ENCODE measurements at places on chromosomes 13 and 19.

DNA sequence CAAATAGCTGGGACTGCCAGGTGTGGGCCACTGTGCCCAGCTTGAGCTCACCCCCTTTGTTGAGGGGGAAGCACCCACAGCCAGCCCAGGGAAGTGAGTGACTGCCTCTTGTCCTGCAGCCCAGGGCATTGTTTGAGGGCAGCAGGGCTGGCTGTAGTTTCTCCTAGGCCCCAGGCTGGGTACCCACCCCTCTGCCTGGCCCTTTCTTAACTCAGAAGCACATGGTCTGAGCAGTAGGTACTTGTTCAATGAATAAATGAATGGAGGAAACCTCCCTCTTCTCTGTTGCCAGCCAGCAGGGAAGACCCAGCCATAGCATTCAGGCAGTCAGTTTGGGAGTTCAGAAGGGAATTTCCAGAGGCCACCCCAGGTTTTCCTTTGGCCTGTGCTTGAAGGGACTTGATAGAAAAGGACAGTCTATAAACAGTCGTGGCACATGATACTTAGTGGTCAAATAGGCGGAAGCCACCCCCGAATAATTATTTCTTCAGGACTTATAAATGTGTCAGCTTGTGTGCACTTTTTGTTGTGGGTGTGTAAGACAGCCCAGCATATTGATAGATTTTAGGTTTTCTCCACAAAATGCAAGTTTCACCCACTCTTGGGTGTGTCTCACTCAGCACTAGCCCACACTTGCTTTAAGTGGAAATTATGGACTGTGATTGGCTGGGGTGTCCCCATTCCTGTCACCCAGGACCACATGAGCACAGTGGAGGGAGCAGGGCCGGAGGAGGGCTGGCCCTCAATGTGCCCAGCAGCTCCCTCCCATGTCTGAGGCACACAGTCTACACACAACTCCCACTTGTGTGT, 33.1 kb downstream of the GATAD2A start:
- no peak for DNase-seq

DNA sequence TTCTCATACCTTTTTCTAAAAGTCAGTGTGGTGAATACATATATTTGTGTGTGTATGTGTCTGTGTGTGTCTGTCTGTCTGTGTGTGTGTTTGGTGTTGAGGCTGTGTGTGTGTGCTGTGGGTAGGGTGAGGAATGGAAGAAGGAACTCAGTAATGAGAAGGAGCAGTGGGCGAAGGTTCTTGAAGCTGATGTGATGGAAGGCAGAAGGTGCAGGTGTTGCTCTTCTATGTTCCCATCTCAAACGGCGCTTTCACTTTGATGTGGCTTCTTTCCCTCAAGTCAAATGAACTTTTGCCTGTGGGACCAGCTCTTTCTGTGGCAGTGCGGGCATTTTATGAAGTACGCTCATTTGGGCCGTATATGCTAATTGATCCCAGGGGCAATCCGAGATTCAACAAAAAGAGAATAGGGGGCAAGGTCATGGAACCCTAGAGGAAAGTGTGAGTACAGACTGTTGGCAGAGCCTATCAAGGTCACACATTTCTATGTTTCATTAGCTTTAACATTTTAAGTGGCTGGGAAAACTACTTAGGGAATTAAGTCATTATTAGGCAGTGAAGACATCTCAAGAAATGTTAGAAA, 15.2 kb downstream of the BIVM start:
- no peak for DNase-seq

DNA sequence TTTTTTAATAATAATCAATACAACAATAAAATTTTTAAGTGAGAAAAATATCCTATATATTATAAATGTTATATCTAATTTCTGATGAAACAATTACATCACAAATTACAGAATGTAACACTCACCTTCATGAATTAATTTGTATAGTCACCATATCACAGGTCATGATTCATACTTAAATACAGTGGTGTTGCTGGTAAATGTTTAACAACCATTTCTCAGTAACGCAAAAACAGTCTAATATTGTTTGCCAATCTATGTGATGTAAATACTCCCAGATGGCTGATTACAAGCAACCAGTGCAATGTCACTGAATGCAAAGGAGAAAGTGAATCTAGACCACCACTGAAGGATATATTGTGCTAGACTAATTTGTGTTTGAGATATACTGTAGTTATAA, 97.5 kb downstream of the DIAPH3 start:
- DNase-seq: no peak

- no peak for DNase-seq
Observed at GRCh38 chr13:77516342-77516789, 19.1 kb upstream of the SCEL start.

GRCh38 chr13:31805841-31806240, 66.5 kb downstream of the RXFP2 start:
- no peak for DNase-seq

GRCh38 chr13:34748073-34748472, 194.0 kb upstream of the NBEA start:
- DNase-seq: no peak

DNA sequence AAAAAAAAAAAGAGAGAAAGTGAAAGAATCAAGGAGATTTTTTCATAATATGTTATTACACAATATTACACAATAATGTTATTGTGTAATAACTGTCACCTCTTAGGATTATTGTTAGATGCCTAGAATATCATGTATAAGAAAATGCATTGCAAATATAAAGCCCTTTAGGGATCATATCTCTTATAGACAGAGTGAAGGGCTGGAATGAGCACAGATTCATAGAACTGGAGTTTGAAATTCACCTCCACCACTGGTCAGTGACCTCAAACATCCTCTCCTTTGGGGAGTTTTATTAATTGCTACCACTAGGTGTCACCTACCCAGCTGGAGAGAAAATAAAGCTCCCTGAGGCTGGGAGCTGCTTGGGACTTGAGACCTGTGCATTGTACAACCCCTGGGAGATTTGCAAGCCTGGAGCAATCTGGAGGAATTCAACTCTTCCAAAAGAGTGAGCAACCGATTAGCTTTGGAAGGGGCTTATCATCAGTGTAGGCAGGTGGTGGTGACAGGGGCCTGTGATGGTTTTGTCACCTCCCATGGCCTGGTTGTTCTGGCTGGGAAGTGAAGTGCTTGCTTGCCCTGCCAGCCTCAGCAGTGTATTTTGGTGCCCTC, 30.3 kb upstream of the FRY start:
- no peak for DNase-seq

DNA sequence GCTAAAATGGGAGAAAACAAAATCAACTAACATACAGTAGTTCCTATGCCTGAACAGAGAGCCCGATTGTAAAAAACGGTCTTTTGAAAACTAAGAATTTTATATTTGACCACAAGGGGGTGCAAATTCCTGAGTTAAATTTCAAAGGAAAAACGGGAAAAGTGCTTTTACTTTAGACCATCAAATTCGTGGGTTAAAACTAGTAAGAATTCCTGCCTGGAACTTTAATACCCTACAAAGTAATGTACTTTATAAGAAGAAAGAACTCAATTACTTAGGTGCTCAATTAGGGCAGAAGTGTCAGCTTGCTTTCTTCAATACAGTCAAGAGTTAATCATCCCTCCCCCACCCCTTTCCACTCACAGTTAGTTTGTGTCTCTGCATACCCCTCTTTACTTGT, 69.8 kb downstream of the KCNRG start:
- no peak for DNase-seq

GRCh38 chr13:111049791-111050538, 65.1 kb upstream of the ARHGEF7 start:
- peak; percentile 39 for DNase-seq

GRCh38 chr19:11179716-11180297, 17.5 kb downstream of the KANK2 start:
- no peak for DNase-seq

- no peak for DNase-seq
Observed at GRCh38 chr19:17775245-17775927, 19.6 kb upstream of the B3GNT3 start.

GRCh38 chr13:26500618-26501320, 56.7 kb upstream of the WASF3 start:
- no peak for DNase-seq

DNA sequence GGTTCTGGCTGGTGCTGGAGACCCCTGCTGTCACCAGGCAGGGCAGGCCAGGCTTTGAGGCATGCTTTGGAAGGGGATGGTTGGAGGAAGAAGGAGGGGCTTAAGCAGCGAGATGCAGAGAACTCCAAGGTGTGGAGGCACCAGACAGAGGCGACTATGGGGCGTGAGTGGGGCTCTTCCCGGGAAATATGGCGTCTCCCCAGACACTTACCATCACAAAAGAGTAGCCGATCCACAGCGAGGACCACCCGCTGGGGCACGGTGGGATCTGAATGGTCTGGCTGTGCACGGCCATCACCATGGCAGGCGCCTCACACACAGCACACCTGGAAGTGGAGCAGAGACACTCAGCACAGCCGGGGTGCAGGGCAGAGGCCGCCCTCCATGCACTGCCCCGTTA, 151.9 kb downstream of the COL4A1 start:
- no peak for DNase-seq

GRCh38 chr13:87607266-87607665, 63.9 kb upstream of the SLITRK5 start:
- DNase-seq: no peak

DNA sequence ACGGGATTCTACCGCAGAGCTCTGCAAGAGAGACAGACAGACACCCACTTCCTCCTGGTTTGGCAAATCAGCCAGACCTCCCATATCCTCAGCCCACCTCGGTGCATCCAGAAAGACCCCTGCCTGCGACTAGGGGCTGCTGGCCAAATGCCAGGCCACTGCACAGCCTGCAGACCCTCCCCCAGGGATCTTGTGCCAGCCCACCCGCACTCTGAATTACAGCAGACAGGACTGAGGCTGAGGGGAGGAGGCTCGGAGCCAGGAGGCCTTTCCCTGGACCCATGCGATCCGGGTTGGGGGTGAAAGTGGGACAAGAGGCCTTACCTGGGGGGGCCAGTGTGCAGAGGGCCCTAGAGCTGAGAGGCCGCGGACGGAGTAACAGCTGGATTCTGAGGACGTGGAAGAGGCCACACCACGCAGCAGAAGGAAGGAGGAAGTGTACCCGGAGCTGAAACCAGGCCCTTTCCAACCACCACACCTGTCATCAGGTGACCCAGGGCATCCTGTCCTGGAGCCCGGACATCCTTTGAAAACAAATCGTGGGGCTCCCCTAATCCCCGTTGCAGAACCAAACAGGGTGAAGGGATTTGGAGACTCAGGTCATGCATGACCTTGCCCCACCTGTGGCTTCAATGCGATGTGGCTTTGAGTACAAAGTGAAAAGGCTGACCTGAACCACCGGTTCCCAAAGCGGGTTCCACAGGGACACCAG, 993 bp downstream of the FUT6 start:
- no peak for DNase-seq

- DNase-seq: no peak
Observed at GRCh38 chr13:38979891-38980749, 10.5 kb downstream of the STOML3 start.

- no peak for DNase-seq
Observed at GRCh38 chr19:39434123-39435076, 1.3 kb downstream of the RPS16 start.

DNA sequence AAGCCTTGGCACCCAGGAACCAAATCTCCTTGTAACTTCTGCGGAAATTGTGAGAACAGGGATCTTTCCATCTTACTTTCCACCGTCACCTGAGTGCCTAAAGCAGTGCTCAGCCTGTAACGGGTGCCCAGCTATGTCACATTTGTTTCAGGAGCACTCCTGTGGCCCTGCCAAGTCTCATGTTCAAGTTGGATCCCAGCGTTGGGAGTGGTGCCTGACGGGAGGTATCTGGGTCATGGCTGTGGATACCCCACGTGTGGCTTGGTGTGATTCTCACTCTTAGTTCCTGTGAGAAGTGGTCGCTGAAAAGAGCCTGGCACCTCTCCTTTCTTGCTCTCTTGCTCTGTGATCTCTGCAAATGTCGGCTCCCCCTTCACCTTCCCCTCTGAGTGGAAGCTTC, 114.9 kb downstream of the UQCRFS1 start:
- no peak for DNase-seq

GRCh38 chr19:2455851-2456570, 748 bp downstream of the LMNB2 start:
- DNase-seq: no peak

GRCh38 chr19:3154957-3155736, 19.3 kb downstream of the GNA15 start:
- DNase-seq: peak; percentile 97

DNA sequence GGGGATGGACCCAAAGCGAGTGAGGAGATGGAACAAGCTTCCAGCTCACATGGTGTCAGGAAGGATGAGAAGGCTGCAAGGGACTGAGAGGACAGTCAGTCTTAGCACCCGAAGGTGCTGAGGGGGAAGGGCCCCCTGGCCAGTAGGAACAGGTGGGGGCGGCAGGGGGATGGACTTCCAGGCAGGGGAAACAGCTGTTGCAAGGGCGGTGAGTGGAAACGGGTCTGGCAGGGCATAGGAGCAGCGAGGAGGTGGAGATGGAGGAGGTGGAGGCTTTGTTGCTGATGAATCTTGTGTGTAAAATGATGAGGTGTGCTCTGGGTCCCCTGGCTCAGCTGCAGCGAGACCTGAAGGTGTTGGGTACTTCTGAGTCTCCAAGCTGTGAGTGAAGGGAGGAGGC, 1.2 kb downstream of the MAP1S start:
- DNase-seq: no peak

GRCh38 chr13:60562096-60562780, 165.2 kb downstream of the TDRD3 start:
- no peak for DNase-seq

GRCh38 chr19:15666883-15667282, 6.0 kb upstream of the CYP4F12 start:
- no peak for DNase-seq

- no peak for DNase-seq
Observed at GRCh38 chr19:47511681-47512080, 3.2 kb downstream of the NAPA start.

GRCh38 chr13:49404703-49405020, 39.2 kb downstream of the CAB39L start:
- DNase-seq: no peak

GRCh38 chr13:58024103-58024502, 392.6 kb downstream of the PCDH17 start:
- no peak for DNase-seq

- no peak for DNase-seq
Observed at GRCh38 chr19:53824134-53824611, at the start of gene NLRP12. NLRP12 (minus strand) TSS chr19:53824314; CDS start chr19:53824174, 140 bp downstream.

- no peak for DNase-seq
Observed at GRCh38 chr13:30138511-30138910, 168.8 kb downstream of the KATNAL1 start.

All from T1000 (cell line).